Activated CD4-positive, CD25-positive, alpha-beta regulatory T cell treated with anti-CD3 and anti-CD28 coated beads, Interleukin-2, amount 50 U/mL, for 16 hours (primary cell): ENCODE measurements at places on chromosomes 11 and 22.

DNA sequence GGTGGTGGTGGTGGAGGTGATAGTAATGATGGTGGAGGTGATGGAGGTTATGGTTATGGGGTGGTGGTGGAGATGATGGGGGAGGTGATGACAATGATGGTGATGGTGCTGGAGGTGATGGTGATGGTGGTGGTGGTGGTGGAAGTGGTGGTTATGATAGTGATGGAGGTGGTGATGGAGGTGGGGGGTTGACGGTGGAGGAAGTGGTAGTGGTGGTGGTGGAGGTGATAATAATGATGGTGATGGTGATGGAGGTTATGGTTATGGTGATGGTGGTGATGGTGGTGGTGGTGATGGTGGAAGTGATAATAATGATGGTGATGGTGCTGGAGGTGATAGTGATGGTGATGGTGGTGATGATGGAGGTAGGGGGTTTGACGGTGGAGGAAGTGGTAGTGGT lies 16.9 kb upstream of the WNT7B start:
- no peak for DNase-seq

- no peak for DNase-seq
These were observed 50.9 kb upstream of the HEPHL1 start for GRCh38 chr11:93969925-93970922.

DNA sequence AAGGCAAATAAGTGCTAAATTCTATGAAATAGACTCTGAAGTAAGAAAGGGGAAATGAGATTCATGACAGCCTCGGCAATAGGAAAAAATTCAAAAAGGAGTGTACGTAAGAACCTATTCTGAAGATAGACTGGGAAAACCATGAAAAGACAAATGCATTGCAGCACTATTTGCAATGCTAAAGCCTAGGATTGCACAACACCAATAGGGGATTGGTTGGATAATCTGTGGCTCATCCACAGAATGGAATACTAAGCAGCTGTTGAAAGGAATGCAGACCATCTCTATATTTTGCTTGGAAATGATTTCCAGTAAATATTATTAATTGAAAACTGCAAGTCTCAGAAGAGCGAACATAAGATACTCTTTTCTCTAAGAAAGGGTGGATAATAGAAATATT lies 91.7 kb upstream of the CLMP start:
- no peak for DNase-seq

GRCh38 chr11:1036303-1036923 lies at the start of gene MUC6:
MUC6 (minus strand) TSS chr11:1036718; CDS start chr11:1036655, 63 bp downstream.
- DNase-seq, result no peak

DNA sequence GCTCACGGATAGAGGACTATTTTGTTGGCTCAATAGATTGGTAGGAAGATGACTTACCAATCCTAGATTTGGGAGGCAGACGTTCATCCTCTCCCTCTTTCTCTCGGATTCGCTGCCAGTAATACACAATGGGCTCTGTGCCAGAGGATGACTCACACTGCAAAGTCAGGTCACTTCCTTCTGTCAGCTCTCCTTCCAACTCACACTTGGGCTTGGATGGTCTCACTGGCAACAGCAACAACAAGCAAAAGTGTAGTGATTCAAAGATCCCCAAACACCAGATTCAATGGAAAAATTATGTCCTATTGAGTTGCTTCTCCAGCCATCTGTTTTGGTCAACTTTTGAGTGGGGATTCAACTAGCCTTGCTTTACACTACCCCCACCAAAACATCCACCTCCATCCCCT lies 21.7 kb upstream of the HSPA8 start:
- DNase-seq, result no peak

DNA sequence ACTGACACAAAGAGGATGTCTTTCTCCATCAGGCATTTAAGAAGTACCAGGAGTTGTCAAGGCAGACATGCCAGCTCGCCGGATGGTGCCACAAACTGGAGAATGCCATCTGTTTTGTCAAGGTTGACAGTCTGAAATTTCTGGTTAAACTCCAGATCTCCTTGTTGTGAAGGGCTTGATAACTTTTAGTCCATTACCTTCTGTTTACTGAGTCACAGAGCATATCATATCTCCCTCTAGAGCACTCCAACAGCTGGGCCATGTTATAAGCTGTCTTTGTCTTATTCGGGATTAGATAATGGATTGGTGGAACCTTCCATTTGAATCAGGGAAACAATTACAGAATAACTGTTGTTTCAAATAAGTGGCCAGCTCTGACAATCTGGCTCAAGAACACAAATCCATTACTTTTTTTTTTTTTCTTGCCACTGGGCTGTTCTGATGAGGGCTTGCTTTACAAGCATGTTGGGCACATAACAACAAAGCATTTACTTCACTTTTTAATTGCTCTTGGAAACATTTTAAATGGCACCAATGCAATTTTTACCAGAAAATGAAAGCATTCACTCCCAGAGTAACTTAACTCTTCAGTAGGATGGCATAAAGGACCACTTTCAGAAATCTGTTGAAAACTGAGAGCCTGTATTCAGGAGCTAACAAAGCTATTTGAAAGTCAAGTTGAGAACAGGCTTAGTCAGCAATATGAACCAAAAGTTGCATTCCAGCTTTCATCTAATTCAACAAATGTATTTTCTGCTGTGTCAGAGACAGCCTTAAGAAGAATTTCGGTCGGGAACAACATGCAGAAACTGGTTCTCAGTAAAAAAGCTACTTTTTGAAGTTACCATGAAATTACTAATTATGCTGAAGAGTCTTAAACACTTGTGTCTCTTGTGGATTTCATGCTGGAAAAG lies 227.6 kb upstream of the PITPNB start:
- no peak for DNase-seq

DNA sequence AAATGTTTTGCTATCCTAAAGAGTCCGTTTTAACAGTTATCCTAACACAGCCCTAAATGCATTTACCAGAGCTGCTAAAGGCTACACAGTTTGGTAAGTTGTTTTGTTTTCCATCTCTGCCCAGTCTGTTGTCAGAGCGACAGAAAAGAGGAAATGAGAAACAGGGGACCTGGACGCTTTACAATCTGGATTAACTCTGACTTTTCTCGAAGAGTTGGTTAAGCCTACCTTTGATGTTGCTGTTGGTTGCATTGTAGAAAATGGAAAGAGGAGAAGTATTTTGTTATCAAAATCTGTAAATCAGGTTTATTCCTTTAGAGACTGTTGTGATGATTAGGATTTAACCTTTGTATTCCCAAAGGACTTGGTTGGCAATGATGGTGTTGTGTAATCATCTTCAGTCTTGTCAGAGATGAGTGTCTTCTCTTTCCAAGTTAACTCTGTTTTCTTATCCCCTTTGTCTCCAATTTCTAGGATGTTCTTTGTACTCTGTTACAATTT lies 481 bp downstream of the ANGPTL5 start:
- DNase-seq, result no peak

- no peak for DNase-seq
These were observed 10.8 kb upstream of the CYP2R1 start for GRCh38 chr11:14902650-14903350.

- no peak for DNase-seq
These were observed 8.1 kb downstream of the WNT7B start for GRCh38 chr22:45968751-45969413.

GRCh38 chr11:7597620-7598019 lies 75.7 kb downstream of the CYB5R2 start:
- DNase-seq, result no peak

DNA sequence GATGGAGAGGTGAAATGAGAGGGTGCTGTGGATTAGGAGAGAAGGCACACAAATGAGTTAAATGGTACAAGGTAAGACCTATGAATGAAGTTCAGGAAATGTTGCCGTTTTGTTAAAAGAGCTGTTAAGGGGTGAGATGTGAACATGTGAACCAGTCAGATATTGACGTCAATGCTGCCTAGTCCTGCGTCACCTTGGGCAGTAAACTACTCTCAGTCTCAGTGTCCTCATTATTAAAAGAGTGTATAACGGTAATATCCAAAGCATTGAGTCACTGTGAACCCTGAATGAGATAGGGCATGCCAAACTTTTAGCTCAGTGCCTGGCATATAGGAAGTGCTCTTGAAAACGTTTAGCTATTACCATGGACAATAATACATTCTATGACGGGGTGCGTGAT lies 32.4 kb upstream of the SORL1-AS1 start:
- DNase-seq, result no peak

- DNase-seq, result no peak
These were observed 89.2 kb upstream of the E2F8 start for GRCh38 chr11:19329970-19330369.

DNA sequence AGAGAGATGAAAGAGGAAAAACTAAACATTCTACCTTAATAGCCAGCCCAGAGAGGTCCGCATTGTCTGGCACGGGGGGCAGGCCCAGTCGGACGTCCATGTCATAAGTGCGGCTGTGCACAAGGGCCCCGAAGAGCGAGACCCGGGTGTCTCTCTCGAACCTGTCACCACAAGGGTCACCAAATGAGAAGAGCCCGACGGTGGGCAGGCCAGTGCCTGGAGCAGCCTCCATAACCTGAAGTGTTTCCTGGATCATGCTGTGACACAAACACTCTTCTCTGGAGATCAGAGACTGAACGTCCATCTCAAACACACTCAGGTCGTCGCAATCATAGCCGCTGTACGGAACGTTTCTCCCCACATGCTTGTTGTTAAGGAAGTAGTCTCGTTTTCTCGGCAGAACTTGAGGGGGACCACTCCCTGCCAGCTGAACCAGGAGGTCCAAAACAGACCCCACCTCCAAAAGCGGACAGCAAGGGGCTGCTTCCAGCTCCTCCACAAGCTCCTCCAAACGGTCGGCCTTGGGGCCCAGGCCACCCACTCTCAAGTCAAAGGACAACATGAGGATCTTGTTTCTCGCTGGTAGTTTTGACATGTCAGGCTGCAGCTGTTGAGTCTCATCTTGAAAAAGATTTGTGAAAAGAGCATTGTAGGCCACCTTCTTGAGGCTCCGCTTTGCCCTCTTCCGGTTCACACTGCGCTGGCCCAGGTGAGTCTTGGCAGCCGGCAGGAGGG lies 971 bp downstream of the TUBGCP6 start:
- no peak for DNase-seq

GRCh38 chr11:27934830-27935145 lies 173.2 kb downstream of the KIF18A start:
- no peak for DNase-seq

DNA sequence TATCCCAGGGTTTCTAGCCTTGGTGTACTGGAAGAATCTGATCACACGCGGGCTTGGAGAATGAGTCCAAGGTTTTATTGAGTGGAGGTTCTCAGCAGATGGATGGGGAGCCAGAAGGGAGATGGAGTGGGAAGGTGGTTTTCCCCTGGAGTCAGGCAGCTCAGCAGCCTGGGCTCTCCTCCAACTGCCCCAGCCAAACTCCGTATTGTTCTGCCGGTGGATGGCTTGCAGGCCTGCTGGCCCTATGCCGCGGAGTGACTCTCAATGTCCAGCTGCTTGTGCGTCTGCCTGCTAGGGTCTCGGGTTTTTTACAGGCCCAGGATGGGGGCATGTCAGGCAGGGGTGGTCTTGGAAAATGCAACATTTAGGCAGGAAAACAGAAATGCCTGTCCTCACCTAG lies 162.4 kb upstream of the LMO1 start:
- no peak for DNase-seq

GRCh38 chr11:3147257-3147619 lies 17.9 kb downstream of the OSBPL5 start:
- no peak for DNase-seq

DNA sequence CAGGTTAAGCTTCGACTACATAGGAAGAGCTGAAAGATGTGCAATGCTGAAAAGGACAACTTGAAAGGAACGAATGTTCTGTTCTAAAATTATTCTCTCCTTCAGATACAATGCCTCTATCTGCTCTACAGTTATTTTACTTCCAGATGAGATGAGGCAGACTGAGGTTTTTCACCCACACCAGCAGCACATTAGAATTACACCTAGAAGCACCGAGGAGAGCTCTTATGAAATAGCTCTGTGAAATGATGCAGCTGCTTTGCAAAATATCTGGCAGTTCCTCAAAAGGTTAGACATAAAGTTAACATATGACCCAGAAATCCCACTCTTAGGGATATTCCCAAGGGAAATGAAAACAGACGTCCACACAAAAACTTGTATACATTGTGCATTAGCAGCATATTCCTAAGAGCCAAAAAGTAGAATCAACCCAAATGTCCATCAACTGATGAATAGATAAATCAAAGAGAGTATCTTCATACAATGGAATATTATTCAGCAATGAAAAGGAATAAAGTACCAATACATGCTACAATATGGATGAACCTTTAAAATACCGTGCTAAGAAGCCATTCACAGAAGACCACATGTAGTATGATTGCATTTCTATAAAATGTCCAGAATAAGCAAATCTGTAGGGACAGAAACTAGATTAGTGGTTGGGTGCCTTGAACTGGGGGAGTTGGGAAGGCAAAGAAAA lies 34.5 kb downstream of the WT1 start:
- DNase-seq, result no peak

- no peak for DNase-seq
These were observed 113.9 kb downstream of the DBX1 start for GRCh38 chr11:20046416-20046815.

DNA sequence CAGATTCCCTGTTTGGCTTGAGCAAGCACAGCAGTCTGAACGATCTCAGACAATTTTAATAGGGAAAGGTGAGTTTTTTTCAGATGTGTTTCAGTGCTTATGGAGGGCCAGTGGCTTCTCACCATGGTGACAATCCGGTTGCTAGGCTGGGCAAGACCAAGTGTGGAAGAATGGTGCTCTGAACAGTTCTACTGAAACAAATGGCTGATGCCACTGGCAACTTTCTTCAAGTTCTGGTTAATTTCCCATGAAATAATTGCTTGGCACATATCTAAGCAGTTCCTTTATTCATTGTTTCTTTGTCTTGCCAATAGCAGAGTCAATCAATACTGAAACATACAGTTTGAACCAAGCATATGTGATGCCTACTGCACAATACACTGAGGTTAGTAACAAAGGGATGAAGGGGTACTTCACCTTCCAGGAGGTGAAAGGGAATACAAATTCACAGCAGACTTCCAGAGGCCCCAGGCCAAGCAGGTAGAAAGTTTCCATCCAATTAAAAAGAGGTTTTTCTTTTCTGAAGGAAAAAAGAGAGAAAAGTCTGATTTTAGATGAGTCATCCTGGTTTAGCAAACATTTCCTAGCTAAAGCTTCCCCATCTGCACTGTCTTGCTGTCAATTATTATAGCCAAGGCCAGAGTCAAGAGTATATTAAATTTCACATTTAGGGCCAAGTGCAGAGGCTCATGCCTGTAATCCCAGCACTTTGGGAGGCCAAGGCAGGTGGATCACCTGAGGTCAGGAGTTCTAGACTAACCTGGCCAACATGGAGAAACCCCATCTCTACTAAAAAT lies 21.2 kb upstream of the NDUFC2 start:
- no peak for DNase-seq

GRCh38 chr11:130553306-130553705 lies 104.9 kb downstream of the ADAMTS15 start:
- DNase-seq, result no peak

- DNase-seq, result no peak
These were observed 4.3 kb downstream of the GRK2 start for GRCh38 chr11:67270256-67271204.

DNA sequence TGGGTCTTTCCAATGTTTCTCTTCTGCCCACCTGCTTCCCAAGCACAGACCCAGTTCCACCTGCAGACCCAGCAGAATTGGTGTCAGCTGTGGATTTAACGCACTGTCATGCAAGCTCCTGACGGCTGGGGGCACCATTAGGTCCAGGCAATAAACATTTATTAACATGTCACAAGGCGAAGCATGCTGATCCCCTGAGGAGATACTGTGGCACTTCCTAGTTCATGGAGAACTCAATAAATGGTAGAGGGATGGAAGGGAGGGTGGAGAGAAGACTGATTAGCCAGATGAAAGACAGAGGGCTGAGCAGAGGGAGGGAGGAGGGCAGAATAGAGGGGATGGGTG lies 68.3 kb upstream of the TSPAN18 start:
- DNase-seq, result no peak

GRCh38 chr22:43867839-43868635 lies 5.7 kb upstream of the SULT4A1 start:
- no peak for DNase-seq

- no peak for DNase-seq
These were observed 177.9 kb downstream of the ETS1 start for GRCh38 chr11:128409476-128409875.
